ENCODE measurements at places on chromosomes 2 and 18.

DNA sequence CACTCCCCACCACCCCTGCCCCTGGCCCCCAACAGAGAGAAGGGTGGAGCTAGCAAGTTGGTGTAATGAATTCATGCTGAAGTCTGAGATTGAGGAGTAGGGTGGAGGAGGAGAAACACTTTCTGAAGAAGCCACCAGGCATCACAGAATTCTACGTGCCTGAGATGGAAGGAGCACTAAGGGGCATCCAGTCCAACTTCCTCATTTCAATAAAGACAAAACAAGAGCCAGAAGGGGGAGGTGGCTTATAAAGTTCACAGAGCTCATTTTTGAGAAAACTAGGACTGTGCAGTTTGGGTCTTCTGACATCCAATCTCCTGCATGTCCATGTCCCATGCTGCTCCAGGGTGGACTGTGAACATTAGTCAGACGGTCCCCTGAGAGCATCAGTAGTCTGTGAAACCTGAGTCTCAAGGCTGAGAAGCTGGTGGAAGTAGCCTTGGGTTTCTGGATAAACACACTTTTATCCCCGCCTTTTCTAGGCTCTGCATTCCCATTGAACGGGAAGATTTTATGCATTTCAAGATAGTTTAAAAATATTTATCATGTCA lies 77.7 kb downstream of the TRIM43 start:
- no peak for DNase-seq

- no peak for DNase-seq
Observed at GRCh38 chr18:75116809-75117208, 92.1 kb downstream of the PTGR3 start.

GRCh38 chr2:174158003-174158402 lies 90.3 kb downstream of the OLA1 start:
- DNase-seq = no peak

GRCh38 chr2:200225951-200226350 lies 80.5 kb upstream of the SPATS2L start:
- no peak for DNase-seq

DNA sequence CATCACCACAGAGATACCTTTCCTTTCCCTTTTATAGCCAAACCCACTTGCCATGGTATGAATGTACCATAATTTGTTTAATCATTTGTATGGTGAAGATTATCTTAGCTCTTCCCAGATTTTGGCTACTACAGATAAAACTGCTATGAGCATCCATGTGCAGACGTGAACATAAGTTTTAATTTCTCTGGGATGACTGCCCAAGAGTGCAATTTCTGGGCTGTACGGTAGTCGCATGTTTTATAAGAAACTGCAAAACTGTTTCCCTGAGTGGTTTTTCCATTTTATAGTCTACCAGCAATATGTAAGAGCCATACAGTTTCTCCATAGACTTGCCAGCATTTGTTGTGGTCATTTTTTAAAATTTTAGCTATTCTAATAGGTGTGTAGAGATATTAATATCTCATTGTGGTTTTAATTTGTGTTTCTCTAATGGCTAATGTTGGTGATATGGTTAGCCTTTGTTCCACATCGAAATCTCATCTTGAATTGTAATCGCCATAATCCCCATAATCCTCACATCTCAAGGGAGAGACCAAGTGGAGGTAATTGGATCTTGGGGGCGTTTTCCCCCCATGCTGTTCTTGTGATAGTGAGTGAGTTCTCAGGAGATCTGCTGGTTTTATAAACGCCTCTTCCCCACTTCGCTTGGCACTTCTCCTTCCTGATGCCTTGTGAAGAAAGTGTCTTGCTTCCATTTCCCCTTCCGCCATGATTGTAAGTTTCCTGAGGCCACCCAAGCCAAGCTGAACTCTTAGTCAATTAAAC lies 628.5 kb upstream of the KLHL29 start:
- DNase-seq = no peak

DNA sequence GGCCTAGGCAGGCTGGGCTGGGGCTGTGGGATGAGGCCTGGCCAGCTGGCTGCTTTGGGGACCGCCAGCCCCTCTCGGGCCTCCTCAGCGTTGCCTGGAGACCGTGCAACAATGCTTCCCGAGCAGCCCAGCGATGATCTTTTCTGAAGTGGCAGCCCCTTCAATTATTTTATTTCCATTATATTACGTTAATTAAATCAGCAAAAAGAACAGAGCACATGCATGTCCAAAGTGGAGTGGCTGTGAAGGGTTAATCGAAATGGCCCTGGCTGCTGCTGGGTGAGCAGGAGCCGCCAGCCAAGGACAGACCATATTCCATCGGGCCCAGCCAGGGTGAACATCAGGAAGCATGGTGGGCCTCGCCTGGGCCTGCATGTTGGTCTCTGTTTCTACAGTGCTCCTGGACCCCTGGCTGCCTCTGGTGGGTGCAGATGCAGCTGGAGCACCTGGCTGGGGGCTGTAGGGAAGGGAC lies 245.5 kb downstream of the MYCN start:
- DNase-seq = no peak

- no peak for DNase-seq
Observed at GRCh38 chr18:63763831-63764600, 11.2 kb upstream of the SERPINB7 start.

- DNase-seq = no peak
Observed at GRCh38 chr18:59067873-59068272, 71.8 kb upstream of the SEC11C start.

GRCh38 chr2:201420442-201421113 lies 30.7 kb downstream of the TRAK2 start:
- DNase-seq = no peak

DNA sequence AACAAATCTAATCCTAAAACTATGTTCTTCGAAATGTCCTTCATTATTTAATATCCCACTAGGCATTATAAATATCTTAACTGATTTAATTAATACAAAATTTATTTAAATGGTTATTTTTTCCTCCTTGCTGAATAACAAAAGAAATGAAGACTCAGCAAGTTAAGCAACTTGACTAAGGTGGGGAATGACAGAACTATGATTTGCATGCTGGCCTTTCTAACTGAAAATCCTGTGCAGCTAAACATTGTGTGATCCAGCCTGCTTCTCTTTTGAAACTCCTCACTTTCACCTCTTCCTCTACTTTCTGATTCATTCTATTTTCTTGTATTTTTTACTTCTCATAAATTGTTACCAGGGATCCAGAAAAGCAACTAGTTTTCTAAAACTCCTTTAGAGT lies 132.0 kb downstream of the CALCRL start:
- no peak for DNase-seq

- DNase-seq = no peak
Observed at GRCh38 chr2:239106966-239107365, 259.1 kb downstream of the TWIST2 start.

DNA sequence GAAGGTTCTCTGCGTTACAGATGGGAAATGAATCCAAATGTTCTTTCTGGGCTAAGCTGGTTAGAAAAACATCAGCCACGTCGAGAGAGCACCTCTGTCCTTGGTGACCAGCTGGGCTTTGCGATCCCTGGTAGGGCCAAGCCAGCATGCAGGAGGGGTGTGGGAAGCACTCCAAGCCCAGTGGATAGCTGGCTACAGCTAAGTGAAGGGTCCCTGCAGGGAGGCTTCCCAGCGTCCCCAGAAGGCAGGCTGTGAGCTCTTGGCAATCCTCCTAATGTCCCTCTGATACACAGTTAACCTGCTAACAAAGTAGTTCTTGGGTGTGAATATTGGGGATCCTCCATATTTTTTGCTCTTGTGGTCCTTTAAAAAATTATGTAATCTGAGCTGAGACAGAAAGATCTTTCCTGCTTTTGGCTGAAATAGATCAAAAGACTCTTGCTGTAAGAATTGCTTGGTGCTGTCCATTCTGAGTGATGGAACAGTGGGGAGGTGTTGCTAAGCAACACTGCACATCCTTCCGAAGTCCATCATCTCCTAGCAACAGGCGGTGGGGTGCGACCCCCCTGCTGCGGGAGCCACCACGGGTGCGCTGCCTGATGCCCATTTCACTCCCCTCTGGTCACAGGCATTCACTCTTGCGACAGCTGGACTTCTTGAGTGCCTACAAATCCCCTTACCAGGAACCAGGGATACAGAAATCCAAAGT lies 88.5 kb upstream of the UXS1 start:
- no peak for DNase-seq

- DNase-seq = no peak
Observed at GRCh38 chr2:26325851-26326250, 20.1 kb upstream of the SELENOI start.

DNA sequence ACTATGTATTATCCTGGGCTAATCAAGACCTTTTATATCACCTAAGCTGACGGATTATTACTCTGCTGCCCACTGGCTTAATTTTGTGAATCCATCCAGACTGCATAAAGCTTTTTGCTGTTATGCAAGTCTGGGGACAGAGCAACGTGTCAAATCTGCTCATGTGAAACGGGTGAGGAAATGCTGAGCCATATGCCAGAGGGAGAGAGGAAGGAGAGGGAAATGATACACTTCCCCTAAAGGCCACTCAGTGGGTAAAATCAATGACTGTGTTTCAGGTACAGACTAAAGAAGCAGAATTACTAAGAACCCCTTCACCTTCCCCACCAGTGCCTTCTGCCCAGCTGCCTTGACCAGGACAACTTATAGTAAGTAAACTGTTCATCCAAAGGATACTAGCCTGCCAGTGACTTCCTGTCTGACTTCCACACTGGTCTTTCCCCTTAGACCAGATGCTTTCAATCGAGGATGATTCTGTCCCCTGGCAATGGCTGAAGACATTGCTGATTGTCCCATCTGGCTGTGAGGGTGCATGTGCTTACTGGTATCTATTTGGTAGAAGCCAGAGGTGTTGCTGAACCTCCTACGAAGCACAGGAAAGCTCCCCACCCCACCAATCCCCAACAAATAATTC lies 43.0 kb downstream of the STAT1 start:
- no peak for DNase-seq

GRCh38 chr18:50312296-50313030 lies 25.0 kb upstream of the CXXC1 start:
- no peak for DNase-seq

DNA sequence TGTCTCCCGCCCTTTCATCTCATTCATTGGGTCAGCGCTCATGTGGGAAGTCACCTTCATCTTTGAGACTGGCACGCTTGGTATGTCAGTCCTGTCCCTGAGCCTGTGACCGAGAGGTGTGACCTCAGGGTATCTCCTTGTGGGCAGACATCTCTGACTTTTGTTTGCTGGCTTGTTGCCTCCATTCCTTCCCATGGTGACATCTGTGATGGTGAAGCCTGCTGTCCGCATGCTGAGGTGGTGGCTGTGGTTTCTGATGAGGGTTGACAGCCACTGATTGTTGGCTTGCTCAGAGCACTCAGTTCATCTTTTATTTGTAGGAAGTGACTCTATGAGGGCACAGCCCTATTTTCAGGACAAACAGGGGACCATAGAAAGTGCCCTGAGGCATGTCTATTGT lies 139.2 kb downstream of the SLC4A3 start:
- no peak for DNase-seq

GRCh38 chr2:177572236-177572671 lies 179.7 kb downstream of the AGPS start:
- peak; percentile 81 for DNase-seq

- DNase-seq = no peak
Observed at GRCh38 chr18:10500038-10500437, 25.8 kb upstream of the NAPG start.

GRCh38 chr2:211822686-211823335 lies 715.8 kb downstream of the ERBB4 start:
- DNase-seq = no peak

GRCh38 chr2:46239175-46239846 lies 57.9 kb upstream of the EPAS1 start:
- no peak for DNase-seq

GRCh38 chr2:35920061-35920460 lies 435.5 kb upstream of the CRIM1 start:
- no peak for DNase-seq

GRCh38 chr2:207164006-207164831 lies 1.5 kb downstream of the KLF7 start:
- DNase-seq = no peak

- no peak for DNase-seq
Observed at GRCh38 chr18:55236150-55236931, 277.1 kb upstream of the CCDC68 start.

DNA sequence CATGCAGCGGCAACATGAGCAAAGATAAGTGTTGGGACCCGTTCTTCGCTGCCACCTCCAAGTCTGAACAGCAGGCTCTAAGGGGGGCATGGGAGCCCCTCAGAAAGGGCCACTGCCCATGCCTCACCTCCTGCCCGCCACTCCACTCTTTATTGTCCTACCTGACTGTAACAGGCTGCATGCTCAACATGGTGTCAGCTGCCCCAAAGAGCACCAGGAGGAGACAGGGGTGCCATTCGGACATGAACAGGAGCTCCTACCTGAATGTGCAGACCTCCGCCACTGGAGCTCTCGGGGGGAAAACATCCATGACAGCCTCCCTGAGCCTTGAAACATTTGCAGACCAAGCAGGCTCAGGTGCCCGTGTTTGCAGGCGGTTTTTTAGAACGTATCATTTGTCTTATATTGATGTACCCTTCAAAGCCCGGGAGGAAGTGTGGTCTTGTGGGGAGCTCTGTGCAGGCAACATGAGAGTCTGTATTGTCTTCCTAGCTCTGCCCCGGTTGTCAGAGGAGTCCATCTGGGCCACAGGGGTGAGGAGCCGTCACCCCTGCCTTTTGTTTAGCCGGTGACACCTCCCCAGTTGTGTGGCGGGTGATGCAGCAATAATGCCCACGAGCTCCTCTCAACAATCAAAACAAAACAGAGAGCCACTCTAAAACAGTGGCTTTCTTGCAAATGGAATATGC lies 35.1 kb upstream of the CD8A start:
- no peak for DNase-seq

GRCh38 chr18:51006061-51006818 lies 23.8 kb upstream of the SMAD4 start:
- DNase-seq = no peak

- no peak for DNase-seq
Observed at GRCh38 chr2:120641366-120641771, 94.3 kb upstream of the GLI2 start.

- no peak for DNase-seq
Observed at GRCh38 chr2:219680958-219681693, 53.7 kb downstream of the SLC4A3 start.

DNA sequence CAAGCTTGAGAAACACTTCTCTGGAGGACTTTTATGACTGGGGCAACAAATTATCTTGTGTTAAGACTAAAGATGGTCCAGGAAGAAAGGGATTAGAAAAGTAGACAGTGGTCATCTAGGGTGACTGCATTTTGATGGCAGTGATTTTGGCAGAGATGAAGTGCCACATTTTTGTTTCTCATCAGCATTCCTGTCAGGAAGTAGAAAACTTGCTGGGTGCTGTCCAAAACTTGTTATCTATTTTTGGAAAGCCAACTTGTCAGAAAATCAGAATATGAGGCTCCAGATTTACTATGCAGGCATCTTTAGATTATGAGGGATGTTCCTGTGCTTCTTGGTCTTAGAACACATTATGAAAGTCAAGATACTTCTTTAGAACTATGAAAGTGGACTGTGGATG lies 29.0 kb upstream of the CALCRL start:
- DNase-seq = no peak

Measured in NCI-H2171 (cell line).